ENCODE measurements at places on chromosomes 3 and 15.

GRCh38 chr3:148723631-148724030 lies 25.9 kb downstream of the AGTR1 start:
- no peak for DNase-seq

- DNase-seq: no peak
These were observed 26.6 kb downstream of the IGF2BP2 start for GRCh38 chr3:185797993-185798830.

GRCh38 chr3:169812332-169813235 lies at the start of the genes LRRC34 and LRRIQ4:
TSS of gene LRRC34 (minus strand) at chr3:169812904. CDS start at chr3:169812548, 356 bp downstream.
TSS of gene LRRIQ4 (plus strand) at chr3:169812870. CDS start at chr3:169821922, 9,052 bp downstream.
- DNase-seq: peak; percentile 87

DNA sequence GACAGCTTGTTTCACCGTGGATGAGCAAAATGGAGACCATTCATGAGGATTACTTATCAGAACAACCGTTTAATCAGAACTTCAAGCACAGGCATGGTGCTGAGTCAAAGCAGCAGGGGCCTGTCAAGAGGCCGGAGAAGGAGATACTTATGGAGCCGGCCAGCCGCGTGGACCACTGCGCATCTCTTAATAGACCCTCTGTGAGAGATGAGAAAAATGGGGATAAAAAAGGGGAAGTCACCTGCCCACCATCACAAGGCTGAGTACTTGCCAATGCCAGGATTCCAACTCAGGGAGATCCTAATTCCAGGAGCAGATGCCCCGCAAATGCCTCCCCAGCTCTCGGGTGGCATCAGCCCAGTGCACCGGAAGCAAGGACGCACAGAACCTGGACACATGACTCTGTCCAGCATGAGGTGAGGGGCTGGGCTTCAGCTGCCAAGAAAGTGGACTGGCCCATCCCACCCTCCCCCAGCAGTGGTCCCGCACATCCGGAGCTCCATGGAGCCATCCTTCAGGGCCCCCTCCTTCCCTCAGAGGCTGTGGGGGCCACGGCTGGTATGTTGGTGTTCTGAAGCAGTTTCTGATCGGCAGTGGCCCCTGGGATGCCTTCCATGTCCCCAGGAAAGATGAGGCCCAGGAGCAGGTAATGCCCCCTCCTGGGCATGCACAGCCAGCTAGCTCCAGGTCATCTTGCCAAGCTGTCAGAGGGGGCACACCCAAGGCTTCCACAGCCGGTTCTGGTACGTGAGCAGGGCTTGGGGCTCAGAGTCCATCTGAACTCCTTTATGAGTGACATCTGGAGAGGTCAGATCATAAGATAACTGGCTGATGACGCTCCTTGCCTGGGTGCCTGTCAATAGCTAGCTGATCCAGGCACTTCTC lies 143.8 kb downstream of the ATP10A start:
- DNase-seq: no peak

DNA sequence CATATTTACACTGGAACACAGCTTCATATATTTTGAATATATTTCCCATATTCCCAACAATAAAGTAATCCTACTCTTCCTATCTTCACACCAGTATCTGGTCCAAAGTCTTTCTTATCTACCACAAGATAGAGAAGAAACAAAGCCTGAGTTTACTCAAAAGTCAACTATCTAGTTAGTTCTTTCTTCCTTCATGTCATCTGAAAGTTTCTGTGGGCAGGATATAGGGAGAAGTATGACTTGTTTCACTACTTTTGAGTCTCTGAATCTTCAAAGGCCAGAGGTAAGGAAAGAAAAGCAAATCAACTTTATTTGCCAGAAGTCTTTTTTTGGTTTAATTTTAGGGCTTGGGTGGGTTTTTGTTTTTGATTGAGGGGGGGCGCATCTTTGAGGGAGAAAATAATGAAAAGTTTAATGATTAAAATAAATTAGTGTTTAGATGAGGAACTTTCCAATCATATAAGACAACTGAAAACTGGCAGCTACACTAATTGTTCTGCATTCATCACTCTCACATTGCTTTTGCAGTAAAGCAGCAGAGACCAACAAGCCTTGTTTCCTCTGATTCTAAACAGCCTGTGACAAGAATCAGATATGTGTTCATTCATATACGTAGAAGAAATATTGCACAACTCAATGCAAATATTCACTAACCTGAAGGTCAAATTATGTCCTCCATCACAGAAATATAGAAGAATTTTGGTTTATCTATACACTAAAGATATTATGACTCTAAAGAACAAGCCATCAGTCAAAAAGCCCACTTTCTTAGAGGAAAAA lies 421.4 kb downstream of the SHQ1 start:
- peak; percentile 78 for DNase-seq

GRCh38 chr3:178901204-178901603 lies 170.4 kb downstream of the ZMAT3 start:
- no peak for DNase-seq

GRCh38 chr3:178003756-178004155 lies 532.5 kb upstream of the KCNMB2 start:
- no peak for DNase-seq

GRCh38 chr3:100754563-100755334 lies 45.5 kb downstream of the TFG start:
- no peak for DNase-seq

GRCh38 chr3:96731031-96731430 lies 83.4 kb upstream of the EPHA6 start:
- DNase-seq: no peak

GRCh38 chr3:14323401-14324223 lies 78.8 kb upstream of the SLC6A6 start:
- no peak for DNase-seq

- no peak for DNase-seq
These were observed 6.6 kb downstream of the XYLB start for GRCh38 chr3:38353151-38353550.

DNA sequence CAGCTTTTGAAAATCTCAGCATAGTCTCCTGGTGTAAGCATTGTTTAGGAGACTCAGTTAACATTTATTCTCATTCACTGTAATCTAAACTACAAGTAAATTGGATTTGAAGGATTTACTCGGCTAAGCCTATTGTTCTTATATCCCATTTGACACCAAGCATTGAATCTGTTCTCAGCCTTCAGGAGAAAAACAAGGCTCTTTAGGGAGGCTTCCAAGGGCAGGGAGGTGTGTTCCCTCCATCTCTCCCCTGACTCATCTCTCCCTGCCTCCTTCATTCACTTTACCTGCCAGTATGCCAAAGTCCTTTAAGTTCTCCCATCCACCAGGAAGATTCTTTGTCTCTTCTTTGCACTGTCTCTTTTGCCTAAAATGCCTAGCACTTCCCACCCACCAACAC lies 347.8 kb downstream of the MFSD1 start:
- no peak for DNase-seq

GRCh38 chr3:168269001-168269400 lies 173.3 kb upstream of the GOLIM4 start:
- no peak for DNase-seq

- DNase-seq: no peak
These were observed 126.5 kb downstream of the TCF12 start for GRCh38 chr15:57044970-57045369.

GRCh38 chr3:39101022-39101689 lies 6.3 kb downstream of the GORASP1 start:
- DNase-seq: peak; percentile 53

DNA sequence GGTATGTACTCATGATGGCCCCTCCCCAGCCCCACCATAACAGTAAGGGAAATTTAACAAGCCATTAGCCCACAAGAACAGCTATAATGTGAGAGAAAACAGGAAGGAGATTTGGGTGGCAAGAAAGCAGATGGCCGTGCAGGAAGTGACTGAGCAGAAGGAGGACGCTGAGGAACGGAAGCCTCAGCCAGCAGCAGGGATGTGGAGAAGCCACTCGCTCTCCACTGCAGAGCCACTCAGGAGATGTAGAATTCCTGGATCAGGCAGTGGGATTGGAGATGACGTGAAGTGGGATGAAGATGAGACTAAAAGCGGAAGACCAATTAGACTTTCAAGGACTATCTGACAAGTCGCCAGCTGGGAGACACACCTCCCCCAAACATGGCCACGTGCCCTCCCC lies 31.2 kb downstream of the PRR23E start:
- no peak for DNase-seq

GRCh38 chr3:50924638-50925037 lies 249.9 kb downstream of the DOCK3 start:
- no peak for DNase-seq

DNA sequence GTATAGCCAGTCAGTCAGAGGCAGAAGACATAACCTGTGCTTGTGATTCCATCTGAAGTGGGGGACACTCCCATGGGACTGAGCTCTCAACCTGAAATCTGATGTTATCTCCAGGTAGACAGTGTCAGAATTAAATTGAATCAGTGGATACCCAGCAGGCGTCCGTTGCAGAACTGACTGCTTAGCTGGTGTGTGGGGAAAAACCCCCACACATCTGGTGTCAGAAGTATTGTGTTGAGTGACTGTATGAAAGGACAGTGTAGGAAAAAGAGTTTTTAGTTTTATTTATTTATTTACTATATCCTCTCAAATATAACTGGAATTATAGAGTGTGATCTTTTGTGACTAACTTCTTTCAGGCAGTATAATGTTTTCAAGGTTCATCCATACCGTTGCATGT lies 10.4 kb downstream of the KPNA4 start:
- no peak for DNase-seq

DNA sequence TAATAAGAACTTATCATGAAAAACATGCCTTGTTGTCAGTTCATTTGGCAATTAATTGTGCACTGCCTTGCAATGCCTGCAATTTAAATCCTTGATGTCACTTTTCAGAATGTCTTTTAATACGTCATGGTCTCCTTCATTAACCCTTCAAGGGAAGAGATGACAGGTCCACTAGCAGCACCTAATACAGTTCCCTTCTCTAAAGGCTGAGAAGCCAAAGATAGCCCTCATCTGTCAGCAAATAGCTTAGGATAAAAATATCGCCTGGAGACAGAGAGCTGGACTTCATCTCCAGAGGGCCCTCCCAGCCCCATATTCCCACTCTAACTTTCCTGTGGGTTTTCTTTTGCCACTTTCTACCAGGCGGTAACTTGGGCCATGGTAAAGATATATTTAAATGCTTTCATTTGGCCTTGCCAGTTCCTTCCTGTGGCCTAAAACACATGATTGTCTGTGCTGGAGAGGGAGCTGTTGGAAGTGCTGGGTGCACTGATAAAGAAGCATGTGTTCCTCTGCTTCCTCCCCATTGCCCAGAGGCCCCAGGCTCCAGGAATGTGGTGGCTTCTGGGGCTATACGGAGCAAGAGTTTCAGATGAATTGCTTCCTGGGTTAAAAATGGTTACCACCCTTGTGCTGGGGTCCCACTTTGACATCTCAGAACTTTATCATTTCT lies 76.3 kb upstream of the UMPS start:
- no peak for DNase-seq

GRCh38 chr15:67533873-67534272 lies 8.6 kb upstream of the MAP2K5 start:
- DNase-seq: no peak

GRCh38 chr3:1787094-1787493 lies 311.6 kb upstream of the CNTN4 start:
- DNase-seq: no peak

- DNase-seq: no peak
These were observed 25.1 kb downstream of the ATP11B start for GRCh38 chr3:182818296-182818978.

- no peak for DNase-seq
These were observed 51.8 kb upstream of the ANKRD34C start for GRCh38 chr15:79230766-79231165.

- DNase-seq: no peak
These were observed 60.5 kb upstream of the GLCE start for GRCh38 chr15:69099941-69100340.

DNA sequence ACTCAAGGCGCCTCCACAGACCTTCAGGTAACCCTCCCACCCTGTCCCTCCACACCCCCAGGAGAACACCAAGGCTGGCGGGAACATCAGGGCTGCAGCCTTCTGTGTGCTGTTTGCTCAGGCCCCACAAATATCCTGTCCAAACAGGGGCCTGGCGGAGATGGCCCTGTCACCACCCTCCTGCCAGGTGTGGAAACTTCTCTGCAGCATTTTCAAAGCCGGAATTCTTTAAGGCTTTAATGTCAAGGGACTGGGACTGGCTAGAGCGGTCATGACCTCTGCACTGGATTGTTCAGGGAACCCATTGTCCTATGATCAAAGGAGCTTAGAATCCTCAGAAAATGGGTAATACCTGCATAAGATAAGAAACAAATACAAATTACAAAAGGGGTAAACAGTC lies 46.6 kb downstream of the FBLN2 start:
- no peak for DNase-seq

- no peak for DNase-seq
These were observed 5.0 kb downstream of the GPR156 start for GRCh38 chr3:120280026-120280425.

DNA sequence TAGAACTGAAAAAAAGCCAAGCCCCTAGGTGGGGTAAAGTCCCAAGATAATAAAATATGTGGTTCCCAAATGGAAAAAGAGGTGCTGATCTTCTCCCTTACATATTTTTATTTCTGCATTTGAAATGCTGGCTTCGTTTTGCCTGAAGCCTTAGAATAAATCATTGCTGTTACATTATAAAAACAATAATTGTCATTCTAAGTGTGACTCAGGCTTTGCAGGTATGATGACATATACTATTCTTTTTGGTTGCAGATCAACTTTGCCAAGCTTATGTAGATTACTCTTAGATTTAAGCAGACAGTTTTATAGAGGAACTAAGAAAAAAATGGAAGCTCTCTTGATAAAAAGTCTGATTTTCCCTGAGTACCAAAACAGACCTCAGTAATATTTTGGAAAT lies 7.5 kb downstream of the IDH3A start:
- no peak for DNase-seq

DNA sequence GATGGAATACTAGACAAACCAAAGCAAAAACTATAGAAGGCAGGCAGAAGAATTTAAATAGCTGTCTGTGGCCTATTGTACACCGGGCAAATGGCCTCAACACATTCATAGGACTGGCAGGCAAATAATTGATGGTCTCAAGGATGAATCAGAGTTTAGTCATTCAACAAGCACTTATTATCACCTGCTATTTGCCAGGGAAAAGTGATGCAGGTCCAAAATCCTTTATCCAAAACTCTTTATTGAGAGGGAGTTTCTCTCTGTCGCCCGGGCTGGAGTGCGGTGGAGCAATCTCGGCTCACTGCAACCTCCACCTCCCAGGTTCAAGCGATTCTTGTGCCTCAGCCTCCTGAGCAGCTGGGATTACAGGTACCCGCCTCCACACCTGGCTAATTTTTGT lies 2.3 kb downstream of the EIF2AK4 start:
- no peak for DNase-seq

- no peak for DNase-seq
These were observed 490.1 kb upstream of the ARRDC4 start for GRCh38 chr15:97470417-97470816.

DNA sequence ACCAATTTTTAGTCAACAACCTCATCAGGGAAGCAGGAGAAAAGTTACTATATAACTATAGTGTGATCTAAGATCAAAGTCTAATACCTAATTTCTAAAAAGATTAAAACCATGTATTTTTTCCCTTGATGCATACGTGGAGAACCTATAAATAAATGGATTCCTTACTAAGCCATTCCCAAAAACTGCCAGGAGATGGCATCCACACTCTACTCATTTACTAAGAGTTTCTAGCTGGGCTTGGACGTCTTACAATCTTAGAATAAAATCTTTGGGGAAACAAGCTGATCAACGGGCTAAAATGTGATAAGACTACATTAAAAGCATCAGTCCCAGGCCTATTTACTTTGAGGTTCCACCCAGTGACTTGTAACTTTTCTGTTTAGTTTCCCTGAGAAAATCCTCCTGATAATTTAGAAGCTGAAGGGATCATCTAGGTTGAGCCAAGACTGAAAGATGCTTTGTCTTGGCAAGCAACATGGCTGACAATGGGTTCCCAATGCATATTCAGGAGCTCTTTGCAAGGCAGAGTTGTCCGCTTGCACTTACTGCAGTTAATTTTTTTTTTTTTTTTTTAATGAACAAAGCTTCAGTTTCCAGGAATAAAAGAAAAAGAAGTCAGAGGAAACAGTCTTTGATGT lies 85.5 kb upstream of the FGF12 start:
- DNase-seq: peak; percentile 32

Measured in activated CD4-positive, alpha-beta T cell treated with anti-CD3 and anti-CD28 coated beads, Interleukin-2, Interleukin-4, amounts not matched to agents 100 ng/mL and 50 ng/mL, durations not matched to agents 16 hours and 8 hours (primary cell).